ENCODE measurements at places on chromosomes 1 and 21.

- DNase-seq = no peak
Observed at GRCh38 chr1:200783926-200784325, 45.2 kb downstream of the CAMSAP2 start.

GRCh38 chr1:25360596-25361581 lies 22.8 kb downstream of the TMEM50A start:
- DNase-seq = no peak

DNA sequence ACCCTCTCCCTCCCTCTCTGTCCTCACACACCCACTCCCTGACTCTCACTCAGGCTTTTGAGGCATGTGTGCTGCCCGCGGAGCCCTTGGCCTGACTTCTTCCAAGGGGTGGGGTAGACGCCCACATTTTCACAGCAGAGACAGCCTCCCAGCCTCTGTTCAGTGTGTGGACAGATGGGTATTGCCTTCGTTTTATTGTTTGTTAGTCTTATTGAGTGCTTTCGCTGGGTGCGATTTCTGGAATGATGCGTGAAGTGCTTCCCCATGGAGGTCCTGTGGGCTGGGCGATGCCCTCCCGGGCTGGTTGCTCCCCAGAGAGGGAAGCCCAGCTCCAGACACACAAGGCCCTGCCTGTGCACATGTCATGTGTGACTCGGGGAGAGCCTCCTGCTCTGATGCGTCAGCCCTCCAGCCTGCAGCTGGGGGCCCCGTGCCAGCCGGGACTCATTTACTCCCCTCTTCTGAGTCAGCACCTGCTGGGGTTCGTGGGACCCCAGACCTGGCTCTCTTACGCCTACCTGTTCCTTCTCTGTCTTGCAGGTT lies 14.7 kb downstream of the PDXK start:
- DNase-seq = no peak

DNA sequence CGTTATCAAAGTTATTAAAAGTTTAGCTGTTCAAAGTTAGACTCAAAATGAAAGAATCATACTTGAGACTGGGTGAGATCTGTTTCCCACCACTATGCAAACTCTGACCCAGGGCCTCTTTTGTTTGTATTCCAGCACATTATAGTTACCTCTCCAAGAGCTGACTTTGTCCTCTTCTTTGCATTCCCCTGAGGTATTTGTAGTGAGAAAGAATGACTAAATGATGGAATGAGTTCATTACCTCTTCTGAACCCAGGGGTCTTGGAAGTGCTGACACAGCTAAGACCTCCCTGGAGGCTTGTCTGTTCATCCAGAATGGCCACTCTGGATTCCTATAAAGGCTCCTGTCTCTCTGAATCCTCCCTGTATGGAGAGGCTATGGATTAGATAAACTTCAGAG lies 62.4 kb downstream of the FGGY start:
- no peak for DNase-seq

GRCh38 chr1:117930173-117930447 lies 571 bp downstream of the WDR3 start:
- no peak for DNase-seq

DNA sequence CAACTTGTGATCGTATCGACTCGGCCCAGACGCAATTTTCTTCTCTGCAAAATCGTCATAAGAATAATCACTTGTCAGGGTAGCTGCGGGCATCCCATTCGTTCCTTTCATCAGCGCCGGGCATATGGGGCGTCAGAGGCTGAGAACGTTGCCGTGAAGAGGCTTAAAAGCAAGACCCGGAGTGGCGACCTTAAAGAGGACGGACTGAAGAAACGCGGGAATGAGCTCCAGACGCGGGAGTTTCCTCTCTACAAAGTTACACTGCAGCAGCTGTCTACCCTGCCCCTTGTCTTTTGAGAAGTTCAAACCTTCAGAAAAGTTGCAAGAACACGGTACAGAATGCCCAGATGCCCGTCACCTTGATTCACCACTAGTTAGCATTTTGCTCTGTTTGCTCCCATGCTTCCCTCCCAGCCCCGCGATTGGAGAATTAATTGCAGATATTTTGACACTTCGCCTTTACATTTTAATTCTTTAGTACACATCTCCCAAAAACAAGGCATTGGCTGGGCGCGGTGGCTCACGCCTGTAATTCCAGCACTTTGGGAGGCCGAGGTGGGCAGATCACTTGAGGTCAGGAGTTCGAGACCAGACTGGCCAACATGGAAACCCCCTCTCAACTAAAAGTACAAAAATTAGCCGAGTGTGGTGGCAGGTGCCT lies 967 bp downstream of the CENPS start:
- DNase-seq = no peak

GRCh38 chr1:183810756-183811544 lies 6.0 kb downstream of the RGL1 start:
- no peak for DNase-seq

DNA sequence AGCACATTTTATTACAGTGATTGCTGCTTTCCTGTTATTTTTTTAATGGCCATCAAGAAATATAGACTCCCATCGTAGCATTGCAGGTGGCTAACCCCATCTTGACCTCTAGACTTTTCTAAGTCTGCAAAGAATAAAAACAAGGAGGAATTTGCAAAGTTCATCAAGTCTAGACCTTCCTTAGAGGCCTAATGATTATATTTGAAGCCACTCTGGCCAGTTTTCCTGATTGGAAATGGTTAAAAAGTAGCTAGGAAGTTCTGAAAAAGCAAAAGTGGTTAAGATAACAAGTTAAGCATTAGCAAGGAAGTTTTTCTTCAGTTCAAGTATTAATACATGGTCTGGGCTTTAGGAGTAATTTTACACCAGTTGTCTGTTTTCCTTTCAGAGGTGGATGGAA lies 16.7 kb upstream of the KCNJ15 start:
- no peak for DNase-seq

DNA sequence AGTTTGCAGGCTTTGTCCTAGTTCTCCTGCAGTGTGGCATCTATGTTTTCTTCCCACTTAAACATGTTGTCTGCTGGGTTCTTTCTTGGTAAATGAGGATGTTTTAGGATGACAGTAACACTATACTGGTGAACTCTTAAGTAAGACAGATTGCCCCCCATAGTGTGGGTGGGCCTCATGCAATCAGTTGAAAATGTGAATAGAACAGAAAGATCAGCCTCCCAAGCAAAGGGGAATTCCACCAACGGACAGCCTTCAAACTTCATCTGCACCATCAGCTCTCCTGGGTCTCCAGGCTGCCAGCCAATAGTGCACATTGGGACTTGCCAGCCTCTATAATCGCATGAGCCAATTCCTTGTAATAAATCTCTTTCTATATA lies 10.7 kb upstream of the TARBP1 start:
- no peak for DNase-seq

DNA sequence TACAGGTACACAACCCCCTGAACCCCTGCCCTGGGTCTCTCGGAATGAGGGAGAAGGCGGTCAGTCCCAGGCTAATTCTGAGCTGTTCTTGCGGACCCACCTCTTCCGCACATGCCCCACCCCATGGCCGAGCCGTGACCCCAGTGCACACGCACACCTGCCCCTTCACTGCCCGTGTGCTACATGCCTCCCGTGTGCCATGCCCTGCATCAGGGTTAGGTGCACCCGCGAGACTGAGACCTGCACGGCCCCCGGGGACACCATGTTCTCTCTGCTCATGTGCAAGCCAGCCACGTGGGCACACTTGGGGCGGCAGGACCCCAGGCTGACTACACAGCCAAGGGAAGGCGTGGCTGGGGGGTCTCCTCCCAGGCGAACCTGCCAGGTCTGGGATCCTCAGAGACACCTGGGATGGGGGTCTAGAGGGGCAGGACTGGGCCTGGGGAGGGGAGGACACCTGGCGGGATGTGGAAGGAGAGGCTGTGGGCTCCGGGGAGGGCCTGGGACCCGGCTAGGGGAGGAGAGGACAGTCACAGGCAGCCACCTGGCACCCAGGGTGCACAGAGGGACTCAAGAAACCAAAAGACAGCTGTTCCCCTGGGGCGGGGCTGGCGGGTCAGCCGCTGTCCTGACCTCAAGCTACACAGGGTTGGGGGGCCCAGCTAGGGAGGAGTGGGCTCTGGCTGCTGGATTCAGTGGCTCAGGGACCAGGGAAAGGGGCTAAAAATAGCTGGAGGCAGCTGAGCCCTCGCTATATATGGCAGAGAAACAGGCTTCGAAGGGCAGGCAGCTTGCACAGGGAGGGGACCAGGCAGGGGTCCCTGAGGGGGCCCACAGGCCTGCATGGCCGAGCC lies 133.4 kb downstream of the CASZ1 start:
- DNase-seq = no peak

- no peak for DNase-seq
Observed at GRCh38 chr1:207444514-207445217, 9.5 kb upstream of the CR2 start.

DNA sequence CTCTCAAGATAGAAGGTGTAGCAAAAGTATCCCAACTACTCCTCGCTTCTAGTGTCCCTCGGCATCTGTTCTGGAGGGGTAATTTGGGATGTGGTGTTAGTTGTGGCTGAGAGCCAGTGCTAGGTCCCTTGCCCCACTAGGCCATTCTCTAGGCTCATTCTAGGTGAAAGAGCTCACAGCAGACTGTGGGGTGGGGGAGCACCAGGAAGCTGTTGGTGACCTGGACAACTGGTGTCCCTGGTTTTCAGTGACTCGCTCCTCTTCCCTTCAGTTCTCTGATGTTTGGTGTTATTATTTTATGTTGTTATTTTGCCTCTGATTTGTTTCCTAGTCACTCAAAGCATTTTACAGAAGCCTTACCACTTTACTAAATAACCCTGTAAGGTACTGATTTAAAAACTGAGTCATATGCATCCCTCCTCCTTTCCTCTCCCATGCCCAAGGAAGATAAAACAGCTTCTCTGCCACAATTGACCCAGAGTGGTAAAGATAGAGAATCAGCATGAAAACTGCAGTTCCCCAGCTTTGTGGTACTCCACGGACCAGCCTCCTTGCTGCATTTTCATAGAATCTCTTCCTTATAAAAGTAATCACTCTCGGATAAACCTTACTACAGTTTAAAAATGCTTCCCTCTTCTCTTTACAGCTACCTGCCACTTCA lies 14.1 kb downstream of the DYRK3 start:
- no peak for DNase-seq

GRCh38 chr21:42560517-42561179 lies 47.0 kb downstream of the SLC37A1 start:
- no peak for DNase-seq

GRCh38 chr1:234611847-234612351 lies 1.9 kb upstream of the IRF2BP2 start:
- DNase-seq = peak; percentile 29

GRCh38 chr21:32572574-32573420 lies 12.5 kb downstream of the TCP10L start:
- DNase-seq = no peak

- DNase-seq = no peak
Observed at GRCh38 chr1:107707111-107707510, 257.9 kb downstream of the VAV3 start.

GRCh38 chr1:55214212-55214933 lies 791 bp downstream of the USP24 start:
- peak; percentile 18 for DNase-seq

DNA sequence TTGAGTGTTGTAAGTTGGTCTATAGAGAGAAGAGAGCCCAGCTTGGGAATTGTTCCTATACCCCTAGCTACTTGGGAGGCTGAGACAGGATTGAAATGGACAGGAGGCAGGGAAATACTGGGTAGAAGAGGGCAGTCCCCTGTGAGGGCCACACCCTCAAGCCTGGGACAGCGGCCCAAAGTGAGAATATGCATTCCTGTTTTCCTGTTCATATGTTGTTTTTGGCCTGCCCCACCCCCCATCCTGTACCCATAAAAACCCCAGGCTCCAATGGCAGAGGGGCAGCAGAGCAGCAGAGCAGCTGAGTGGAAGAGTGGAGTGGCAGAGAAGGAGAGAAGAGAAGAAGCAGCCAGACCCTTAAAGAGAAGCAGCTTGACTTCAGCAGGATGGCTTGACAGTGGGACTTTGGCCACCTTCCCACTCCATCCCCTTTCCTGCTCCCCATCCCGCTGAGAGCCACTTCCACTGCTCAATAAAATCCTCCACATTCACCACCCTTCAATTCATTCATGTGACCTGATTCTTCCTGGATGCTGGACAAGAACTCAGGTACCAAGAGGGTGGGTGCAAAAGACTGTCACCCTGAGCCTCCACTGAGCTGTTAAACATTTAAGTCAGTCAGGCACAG lies 70.6 kb upstream of the PUM1 start:
- DNase-seq = no peak

DNA sequence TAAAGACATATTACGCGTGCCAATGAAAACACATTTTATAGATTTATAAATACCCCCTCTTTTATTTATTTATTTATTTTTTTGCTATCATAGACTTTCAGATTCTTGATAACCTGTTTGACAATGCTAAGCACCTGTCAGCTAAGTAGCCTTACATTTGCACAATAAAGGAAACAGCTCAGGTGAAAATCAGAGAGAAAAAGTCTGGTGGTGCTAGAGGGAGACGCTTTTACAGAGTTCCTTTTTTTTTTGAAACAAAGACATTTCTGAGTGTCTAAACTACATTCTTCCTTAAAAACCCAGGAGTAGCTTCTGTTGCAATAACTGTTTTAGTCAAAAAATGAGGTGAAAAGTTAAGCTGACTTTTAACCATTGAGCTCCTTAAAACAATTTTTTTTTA lies 1611.6 kb downstream of the NCAM2 start:
- no peak for DNase-seq

DNA sequence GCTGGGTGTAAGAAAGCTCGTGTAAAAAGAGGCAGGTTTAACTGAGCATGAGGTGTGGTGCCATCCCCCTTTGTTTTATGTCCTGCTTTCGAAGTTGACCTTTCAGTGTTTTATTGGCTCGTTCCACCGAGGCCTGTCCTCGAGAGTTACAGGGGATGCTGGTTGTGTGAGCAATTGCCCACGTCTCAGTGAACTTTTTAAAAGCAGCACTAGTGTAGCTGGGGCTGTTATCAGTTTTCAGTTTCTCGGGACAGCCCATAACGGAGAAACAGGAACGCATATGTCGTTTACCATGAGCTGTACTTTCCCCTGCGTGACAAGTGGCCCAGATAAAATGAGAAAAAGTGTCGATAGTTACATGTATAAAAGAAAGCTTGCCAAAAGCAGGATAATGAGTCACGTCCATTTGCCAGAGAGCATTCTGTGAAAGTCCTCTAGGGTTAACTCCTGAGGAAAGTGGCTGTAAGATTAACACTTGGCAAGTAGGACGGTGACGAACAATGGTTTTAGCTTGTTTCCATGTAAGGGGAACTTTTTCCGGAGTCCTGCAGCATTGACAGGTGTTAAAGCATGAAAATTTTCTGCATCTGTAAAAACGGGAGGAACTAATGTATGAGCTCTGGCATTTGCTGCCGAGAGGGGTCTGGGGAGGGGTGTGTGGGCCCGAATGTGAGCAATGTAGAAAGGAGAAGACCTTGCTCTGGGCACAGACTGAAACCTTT lies 7.8 kb upstream of the LRRC47 start:
- DNase-seq = no peak
